ENCODE measurements at places on chromosomes 7 and 10.

GRCh38 chr7:51158211-51158610, 158.4 kb downstream of the COBL start:
- DNase-seq = no peak

DNA sequence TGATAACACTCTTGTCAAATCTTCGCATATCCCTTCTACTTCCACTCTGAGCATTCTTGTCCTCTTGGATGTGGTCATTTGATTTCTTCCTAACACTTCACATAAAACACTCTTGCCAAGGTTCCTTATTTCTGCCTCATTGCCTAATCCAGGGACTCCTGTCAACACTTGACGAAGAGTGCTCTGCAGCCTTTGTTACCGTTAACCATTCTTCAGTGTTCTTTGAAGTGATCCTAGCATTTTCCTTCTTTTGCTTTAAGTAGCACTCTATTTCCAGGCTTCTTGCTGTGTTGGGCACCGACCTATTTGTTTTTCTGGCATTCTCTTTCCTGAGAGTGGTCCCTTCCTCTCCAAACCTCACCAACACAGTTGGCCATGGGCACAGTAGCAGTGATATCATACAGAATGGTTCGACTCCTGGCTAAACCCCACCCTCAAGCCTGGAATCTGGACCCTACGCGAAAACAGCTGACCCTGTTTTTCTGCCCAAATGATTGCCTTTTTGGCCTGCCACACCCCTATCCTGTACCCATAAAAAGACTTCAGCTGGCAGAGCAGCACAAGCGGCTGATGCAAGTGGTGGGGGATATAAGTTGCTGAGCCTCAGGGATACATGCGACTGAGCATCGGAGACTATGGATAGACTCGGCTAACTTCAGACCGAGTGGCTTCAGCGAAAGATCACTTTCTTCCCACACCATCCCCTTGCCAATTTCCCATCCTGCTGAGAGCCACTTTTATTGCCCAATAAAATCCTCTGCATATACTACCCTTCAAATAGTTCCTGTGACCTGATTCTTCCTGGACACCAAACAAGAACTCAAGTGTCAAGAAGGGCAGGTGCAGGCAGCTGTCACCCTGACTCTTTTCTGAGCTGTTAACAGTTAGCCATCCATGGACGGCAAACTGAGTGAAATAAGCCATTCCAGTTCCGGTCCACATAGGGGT, 820.6 kb downstream of the CCSER2 start:
- DNase-seq = no peak

- DNase-seq = no peak
These were observed 50.9 kb downstream of the RSBN1L start for GRCh38 chr7:77747178-77747577.

- peak; percentile 98 for DNase-seq
These were observed 111.2 kb upstream of the PTN start for GRCh38 chr7:137454767-137455166.

DNA sequence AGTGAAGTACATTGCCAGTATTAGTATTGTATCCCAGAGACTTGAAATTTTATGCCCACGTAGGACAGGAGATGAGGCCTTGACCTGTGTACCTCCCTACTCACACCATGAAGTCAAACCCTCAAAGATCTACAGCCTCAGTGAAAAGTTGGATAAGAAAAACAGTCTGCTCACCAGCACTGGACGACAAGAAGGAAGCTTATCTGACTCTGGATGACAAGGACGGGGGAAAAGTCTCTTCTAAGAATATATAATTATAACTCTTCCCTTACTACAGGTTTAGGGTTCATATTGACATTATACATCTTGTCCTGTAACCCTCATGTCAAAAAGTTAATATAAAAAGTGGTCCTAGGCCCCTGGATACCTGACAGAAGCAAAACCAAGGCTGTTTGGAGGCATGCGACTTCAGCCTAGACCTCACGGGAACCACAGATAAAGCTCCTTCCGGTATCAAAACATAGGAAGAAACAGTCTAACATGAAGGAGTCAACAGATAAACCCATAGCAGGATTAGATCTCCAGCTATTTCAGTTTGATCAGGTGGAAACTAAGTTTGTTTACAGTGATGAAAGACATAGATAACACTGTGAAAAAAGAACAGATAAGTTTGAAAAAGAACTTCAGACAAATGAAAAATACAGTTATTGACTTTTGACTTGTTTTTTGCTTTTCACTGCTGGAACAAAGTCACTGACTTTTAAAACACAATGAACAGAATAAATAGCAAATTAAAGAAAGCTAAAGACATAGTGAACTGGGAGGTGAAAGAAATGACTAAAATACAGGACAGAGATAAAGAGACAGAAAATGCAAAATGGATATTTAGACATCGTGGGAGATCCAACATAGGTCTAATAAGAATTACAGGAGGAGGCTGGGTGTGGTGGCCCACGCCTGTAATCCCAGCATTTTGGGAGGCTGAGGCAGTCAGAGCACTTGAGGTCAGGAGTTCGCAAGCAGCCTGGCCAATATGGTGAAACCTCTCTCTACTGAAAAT, 145.9 kb downstream of the PHTF2 start:
- no peak for DNase-seq

DNA sequence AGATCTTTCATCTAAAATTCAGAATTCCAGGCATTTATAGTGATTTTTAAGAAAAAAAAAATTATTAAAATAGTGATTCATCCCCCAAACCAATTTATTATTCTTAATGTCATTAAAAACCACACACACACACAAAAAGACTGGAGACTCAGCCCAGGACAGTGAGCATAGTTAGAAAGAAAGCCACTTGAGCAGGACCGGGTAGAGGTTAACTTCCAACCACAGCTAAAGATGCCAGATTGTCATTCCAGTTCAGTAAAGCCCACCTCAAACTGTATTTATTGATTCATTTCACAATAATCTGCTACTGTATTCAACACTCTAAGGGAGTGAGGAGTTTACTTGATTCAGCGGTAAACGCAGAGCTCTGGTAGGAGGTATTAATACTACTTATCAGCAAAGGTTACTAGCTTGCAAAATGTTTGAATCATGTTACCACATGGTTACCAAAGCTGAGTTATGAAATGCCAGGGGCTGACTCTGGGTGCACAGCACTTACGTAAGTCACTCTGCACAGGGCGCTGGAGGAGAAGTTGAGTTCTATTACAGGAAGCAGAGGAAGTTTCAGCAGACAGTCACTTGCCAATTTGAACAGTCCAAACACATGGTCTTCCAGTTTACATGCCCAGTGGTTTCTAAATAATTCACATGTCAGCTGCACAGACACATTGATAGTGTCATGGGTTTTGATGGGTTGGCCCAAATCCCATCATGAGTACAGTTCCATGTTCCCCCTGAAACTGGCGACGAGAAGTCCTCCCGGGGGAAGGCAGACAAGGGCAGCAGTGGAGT, 64.6 kb downstream of the KLF6 start:
- peak; percentile 98 for DNase-seq

DNA sequence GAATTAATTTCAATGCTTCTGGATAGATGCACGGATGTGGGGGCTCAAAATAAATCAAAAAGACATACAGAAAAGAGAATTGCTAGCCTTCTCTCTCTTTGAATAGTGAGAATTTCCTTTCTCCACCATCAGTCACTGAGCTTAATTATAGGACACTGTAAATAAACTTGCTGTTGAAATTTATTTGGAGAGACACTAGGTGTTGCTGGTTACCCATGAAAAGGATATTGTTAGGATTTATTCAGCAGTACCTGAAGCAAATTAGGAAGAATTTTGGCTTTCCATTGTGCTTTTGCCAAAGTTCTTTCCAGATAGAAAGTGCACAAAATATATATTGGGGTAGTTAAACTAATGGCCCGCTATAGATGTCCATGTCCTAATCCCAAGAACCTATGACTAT, 27.6 kb downstream of the GCC1 start:
- DNase-seq = no peak

DNA sequence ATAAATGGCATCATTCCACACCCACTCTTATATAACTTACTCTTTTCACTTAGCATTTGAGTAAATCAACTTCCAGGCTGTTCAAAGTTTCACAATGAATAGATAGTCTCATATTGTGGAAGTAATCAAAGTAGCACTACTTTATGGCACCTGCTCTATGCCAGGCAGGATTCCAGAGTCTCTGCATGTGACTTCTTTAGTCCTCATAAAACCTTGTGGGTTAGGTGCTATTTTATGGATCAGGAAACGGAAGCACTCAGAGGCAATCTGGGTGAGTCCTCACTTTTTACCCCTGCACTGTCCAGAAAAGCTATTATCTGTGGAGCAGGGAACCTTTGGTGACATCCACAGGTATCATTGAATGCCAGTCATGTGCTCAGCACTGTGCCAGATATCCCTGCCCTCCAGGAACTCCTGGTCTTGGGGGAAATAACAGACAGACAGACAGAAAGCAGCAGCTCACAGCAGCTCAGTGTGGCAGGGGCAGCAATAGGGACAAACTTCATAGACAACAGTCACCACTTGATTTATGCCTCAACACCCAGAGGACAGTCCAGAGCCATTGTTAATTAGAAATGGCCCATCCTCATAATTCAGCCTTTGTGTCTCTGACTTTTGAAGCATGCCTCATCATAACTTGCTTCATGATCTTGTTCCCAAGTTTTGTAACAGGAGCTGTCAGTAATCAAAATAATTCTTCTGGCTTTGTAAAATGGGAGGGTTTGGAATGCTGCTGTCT, 160.6 kb downstream of the SEC23IP start:
- DNase-seq = no peak

- peak; percentile 32 for DNase-seq
These were observed 895 bp downstream of the VSTM2A start for GRCh38 chr7:54543051-54543488.

- DNase-seq = no peak
These were observed 430.9 kb downstream of the ACTR3B start for GRCh38 chr7:153190452-153190851.

DNA sequence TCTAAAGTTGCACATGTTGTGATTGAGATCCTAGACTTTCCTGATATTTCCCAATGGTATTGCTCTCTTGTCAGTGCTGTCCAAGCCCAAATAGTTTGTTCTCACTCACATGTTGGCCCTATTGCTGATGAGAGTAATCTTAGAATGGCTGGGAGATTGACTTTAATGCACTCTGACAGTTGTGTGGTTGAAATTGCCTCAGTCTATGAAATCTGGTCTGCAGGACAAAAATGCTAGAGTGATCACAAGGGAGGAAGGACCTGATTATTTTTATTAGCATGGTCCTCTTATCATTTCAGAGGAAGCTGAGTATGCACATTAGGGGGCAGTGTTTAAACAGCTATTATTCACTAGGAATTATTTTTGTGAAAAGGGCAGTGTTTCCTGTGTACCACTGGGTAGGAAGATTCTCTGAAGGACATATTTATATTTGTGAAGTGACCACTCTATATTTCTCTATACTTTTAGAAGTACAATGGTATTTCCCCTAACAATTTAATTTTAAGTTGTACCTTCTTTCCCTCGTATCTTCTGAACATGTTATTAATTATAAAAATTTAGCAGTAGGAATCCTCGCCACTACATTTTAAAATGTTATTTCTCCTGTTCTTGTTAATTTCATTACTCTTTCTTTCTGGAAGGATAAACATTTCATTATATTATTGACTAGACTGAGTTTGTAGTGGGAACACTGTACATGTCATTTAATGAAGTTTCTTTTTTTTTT, 64.4 kb downstream of the SUGCT start:
- peak; percentile 84 for DNase-seq

- peak; percentile 72 for DNase-seq
These were observed 33.8 kb upstream of the TRIM8 start for GRCh38 chr10:102610441-102610887.

- DNase-seq = no peak
These were observed 57.3 kb downstream of the EVX1 start for GRCh38 chr7:27299861-27300260.

- peak; percentile 12 for DNase-seq
These were observed 37.7 kb downstream of the CFAP58 start for GRCh38 chr10:104391150-104391968.

DNA sequence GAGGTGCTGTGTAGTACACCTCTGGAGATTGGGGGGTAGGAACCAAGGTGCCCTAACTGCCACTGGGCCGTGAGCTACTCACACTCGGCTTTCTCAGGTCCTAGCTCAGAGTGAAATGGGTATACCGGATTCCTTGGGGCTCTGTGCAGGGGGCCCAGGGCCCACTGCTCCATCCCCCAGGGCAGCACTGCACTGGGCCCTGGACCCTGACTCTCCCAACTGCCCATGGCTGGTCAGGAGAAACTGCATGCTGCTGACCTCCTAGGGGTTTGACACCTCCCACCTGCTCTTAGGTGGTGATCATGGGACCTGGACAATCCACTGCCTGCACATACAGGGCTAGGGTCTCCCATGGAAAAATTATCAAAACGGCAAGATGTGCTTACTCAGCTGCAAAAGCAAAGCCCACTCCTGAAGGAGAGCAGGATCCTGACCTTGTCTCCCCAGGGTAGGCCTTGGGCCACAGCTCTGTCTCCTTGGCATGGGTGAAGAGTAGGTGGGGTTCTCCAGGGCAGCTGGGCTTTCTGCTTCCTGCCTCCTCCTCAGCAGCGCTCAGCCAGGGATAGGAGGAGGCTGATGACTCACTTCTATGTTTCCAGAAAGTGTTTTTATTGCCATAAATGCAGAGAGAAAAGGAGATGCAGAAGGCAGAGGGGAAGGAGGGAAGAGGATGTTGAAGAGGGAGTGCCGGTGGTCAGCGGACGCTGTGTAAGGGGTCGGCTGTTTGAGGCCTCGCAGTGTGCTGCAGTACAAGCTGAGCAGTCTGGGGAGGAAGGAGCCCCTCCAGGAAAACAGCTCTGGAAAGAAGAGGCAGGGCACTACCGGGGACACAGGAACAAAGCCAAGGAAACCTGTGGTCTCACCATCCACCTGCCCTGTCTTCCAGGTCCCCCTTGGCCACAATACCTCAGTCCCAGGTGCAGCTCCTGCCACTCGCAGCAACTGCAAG, 107.8 kb downstream of the ARHGAP22 start:
- DNase-seq = peak; percentile 72

DNA sequence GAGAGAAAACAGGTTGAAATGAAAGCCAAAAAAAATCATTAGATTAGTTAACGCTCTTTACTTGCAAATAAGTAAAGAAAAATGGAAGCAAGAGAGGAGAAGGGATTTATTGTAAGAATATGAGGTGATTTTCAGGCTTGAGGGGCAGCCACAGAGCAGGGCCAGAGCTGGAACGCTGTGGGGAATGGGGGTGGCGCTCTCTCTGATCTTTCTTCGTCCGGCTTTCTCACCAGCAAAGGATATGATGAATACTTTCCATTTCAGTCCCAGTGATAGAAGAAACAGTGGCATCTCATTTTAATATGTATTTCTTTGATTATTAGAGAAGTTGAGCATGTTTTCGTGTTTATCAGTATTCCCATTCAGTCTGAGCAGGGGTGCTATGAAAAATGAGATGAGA, 112.2 kb downstream of the SKIDA1 start:
- DNase-seq = no peak

- peak; percentile 43 for DNase-seq
These were observed 1189.6 kb downstream of the SORCS1 start for GRCh38 chr10:105974803-105975456.

GRCh38 chr7:89073776-89074175, 278.2 kb upstream of the TEX47 start:
- DNase-seq = no peak

- peak; percentile 85 for DNase-seq
These were observed 33.9 kb downstream of the MALSU1 start for GRCh38 chr7:23332910-23333612.
